ENCODE measurements at places on chromosomes 16 and 17.

GRCh38 chr16:11215935-11216556 is 40.0 kb downstream of the SOCS1 start:
- no peak for DNase-seq

- DNase-seq, result no peak
These were observed 66.4 kb downstream of the CMC2 start for GRCh38 chr16:80940069-80940856.

GRCh38 chr17:6346156-6346786 is 88.7 kb downstream of the AIPL1 start:
- DNase-seq, result no peak

GRCh38 chr17:35244341-35245195 is 1.7 kb downstream of the SLFN5 start:
- peak; percentile 43 for DNase-seq

DNA sequence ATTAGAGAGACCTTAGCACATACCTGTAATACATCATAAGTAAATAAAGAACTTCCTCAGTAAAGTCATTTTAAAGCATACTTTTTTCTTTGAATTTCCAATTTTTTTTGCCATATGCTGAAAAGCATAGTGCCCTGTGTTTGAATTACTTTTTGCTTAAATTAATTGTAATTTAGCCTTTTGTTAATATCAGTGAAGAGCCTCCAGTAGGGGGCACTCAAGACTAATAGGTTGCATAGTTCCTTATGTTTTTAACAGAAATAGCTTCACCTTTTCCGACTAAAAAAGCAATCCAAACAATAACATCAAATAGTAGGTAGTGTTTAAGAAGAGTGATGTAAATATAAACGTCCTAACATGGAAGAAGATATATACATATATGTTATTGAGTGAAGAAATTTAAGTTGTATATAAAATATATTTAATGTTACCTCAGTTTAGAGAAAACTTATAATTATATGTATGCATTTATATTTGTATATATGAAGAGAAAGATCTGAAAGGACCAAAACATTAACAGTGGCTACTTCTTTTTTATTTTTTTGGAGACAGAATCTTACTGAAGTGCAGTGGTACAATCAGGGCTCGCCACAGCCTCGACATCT is 18.6 kb downstream of the RAD51C start:
- DNase-seq, result peak; percentile 29

- no peak for DNase-seq
These were observed 16.3 kb downstream of the LIG3 start for GRCh38 chr17:34996422-34997285.

- no peak for DNase-seq
These were observed 23.7 kb downstream of the ARHGAP23 start for GRCh38 chr17:38451840-38452529.

- DNase-seq, result no peak
These were observed 46.3 kb downstream of the MRM1 start for GRCh38 chr17:36647636-36648035.

DNA sequence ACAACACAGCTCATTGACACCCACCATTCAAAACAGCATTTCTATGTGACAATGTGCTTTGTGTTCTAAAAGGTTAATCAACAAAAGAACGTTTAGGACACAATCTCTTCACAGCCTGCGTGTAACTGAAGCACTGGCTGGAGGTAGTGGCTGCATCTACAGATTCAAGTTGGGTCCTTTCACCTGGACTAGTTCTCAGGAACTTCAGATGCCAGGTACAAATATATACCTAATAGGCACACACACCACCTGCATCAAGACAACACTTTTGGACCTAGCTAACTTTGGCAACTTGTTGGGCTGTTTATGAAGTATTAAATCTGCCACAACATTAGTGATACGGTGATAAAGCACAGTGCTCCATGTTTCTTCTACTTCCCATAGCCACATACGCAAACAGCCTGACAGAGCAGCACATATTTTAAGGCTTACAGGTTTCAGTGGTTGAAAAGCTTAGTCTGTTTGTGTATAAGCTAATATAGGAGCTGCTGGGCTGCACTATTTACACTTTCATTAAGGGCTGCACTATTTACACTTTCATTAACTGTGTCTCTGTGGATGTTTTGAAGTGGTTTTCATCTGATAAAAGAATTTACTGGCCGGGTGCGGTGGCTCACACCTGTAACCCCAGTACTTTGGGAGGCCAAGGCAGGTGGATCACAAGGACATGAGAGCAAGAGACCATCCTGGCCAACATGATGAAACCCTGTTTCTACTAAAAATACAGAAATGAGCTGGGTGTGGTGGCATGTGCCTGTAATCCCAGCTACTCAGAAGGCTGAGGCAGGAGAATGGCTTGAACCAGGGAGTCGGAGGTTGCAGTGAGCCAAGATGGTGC is 132.6 kb downstream of the PARN start:
- DNase-seq, result no peak

- peak; percentile 31 for DNase-seq
These were observed 39.8 kb upstream of the MYLK3 start for GRCh38 chr16:46787909-46788308.

DNA sequence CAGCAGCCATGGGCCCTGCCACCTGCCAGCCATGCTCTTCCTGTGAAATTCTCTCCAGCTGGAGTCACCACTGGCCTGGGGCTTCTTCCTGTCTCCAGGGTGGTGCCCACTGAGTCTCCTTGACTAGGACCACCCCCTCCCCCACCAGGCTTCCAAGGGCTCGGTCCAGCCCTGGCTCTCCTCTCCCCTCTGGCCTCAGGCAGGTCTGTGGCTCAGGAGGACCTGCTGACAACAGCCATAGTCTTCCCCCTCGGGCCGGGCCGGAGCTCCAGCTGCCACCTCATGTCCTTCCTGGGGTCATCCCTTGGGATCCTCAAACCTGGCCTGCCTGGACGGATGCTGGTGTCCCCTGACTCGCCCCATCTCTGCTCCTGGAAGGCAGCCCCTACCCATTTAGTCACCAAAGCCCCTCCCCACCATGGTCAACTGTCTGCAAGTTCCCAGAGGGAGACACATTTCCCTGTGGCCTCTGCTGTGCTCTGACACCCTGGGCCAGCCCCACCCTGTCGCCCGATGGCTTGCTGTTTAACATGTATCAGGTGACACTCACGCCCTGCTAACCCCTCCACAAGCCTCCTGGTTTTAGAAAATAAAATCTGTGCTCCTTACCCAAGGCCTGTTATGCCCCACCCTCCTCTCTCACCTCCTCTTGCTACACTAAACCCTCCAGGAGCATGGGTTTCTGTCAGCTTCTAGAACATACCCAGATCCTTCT is 186.2 kb downstream of the RBFOX3 start:
- no peak for DNase-seq

GRCh38 chr16:75108792-75109731 is 7.5 kb downstream of the LDHD start:
- DNase-seq, result peak; percentile 27

DNA sequence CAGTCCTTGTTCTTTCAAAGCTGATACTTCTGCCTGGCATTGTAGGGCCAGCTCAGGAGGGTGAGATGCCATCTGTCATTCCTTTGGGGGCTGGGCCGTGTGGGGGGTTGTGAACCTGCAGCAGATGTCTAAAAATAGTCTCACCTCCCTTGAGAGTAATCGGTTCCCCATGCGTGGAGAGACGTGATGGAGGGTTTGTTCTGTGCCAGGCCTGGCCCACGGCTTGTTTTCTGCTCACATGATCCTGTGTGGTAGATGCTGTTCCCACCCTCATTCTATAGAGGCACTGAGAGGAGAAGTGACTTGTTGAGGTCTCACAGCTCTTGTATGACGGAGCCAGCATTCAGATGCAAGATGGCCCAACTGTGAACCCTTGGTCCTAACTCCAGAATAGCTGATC is 4.6 kb downstream of the IRF8 start:
- peak; percentile 57 for DNase-seq

- DNase-seq, result no peak
These were observed 90.6 kb upstream of the CDH5 start for GRCh38 chr16:66275775-66276428.

GRCh38 chr16:16915771-16916170 is 536.8 kb downstream of the NPIPA7 start:
- no peak for DNase-seq

DNA sequence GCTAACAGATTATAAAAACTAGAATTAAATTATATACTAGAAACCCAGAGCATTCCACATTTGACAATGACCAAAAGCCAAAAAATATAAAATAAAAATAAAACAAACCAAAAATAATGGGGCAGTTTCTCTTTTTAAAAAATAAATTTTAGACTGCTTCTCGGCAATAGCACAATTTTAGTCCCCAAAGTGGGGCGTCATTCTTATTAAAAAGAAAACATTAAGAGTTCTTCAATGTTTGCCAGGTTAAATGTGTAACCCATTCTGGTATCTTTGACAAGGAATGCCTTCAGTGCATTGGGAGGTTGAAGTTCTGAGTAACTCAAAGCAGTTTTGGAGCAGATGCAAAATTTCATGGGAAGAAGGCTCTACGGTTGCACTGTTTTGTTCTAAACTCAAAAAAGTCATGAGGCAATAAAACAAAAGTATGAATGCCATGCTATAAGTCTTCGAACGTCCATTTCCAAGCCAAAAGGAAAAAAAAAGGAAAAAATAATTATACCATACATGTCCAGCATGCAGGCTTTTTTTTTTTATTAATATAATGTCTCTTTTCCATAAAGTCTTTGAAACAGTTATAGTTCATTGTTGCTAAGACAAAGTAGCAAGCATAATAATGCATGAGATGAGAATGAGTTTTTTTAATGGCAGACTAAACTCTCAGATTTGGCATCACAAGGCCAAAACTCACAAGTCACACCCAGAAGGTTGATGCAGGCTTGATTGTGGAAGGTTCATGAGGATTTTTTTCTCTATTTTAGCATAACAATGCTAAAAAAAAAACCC is 3.1 kb downstream of the MAF start:
- DNase-seq, result no peak

DNA sequence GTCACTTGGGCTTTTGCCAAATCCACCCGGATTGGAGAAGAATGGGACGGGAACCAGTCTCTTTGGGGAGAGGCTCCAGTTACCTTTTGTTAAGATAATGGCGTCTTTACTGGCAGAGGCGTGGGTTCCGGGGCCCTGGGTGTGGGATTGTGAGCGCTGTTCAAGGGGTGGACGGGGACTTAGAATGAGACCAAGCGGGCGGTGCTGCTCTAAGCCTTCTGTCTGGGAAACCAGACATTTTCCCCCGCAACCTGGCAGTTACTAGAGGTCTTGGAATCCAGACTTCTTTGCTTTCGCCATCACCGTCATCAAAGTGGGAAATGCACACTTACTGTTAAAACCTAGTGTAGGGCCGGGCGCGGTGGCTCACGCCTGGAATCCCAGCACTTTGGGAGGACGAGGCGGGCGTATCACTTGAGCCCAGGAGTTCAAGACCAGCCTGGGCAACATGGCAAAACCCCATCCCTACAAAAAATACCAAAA is 706 bp downstream of the TEN1 start:
- DNase-seq, result no peak

GRCh38 chr16:70746708-70747424 is 54.1 kb downstream of the VAC14 start:
- DNase-seq, result no peak

DNA sequence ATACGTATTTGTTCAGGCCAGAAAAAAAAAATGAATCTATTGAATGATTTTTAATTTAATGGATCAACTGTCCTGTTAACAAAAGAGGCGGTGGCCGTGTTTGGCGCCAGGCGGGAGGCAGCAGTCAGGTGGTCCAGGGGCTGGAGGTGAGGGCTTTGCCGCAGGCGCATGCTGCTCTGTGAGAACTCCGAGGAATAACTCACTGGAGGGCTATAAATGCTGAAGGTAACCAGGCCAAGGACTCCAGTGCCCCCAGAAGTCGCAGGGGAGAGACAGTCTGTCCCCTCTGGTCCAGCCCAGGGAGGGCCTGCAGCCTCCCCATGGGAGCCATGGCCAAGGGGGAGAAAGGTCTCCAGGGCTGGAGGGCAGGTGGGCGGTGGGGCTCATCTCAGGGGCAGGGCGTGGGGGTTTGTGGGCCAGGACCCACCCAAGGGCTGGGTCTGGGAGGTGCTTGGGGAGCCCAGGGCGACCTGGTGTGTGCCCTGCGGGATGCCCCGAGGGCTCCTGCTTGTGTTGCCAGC is 7.1 kb upstream of the BAHCC1 start:
- DNase-seq, result no peak

- no peak for DNase-seq
These were observed 55.9 kb downstream of the FOXL1 start for GRCh38 chr16:86634292-86634691.

GRCh38 chr17:77666881-77667395 is 291.6 kb upstream of the TNRC6C start:
- DNase-seq, result peak; percentile 35

DNA sequence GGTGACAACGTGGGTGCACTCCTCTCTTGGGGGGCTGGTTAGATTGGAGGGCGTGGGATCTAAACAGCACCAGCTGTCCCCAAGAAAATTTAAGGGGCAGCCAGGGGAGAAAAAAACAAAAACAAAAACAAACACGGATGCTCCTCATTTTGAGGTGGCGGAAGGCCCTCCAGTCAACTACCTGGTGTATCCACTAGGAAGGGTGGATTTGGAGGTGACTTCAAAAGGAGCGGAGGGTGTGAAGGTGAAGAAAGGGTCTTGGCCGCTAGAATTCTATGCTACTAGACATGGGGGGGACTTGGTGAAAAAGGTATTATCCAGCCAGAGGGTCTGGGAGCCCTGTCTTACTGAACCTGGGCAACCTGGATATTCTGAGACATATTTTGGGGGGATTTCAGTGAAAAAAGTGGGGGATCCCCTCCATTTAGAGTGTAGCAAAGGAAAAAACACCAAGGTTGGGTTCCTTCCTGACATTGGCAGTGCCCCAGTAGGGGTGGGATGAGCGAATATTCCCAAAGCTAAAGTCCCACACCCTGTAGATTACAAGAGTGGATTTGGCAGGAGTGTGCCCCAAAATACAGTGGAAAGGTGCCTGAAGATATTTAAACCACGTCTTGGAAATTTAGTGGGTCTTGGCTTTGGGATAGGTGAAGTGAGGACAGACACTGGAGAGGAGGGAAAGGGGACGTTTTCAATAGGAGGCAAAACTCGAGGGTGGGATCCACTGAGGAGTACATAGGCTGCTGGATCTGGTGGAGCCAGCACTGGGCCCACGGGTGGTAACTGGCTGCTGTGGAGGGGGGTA is 454 bp upstream of the FGF11 start:
- no peak for DNase-seq

DNA sequence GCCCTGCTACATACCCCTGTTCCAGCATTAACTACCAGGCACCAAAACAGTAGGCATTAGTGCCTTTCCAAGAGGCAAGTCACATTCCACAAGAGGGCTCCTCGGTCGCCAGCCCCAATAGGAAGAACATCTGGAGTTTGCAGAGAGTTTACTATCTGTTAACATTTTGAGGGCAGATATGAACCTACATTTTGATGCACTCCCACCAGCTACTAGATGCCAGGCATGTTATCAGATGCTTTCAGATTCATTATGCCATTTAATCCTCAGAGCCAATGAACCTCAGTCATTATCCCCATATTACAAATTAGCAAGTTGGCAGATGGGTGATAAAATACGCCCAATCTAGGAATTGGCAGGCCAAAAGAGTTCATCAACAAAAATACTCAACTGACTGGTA is 4.2 kb upstream of the CMTM2 start:
- DNase-seq, result no peak

Measured in memory B cell (primary cell).